Activated CD4-positive, alpha-beta T cell treated with anti-CD3 and anti-CD28 coated beads, Interleukin-2, amount 10 ng/mL, durations not matched to agents 7 days and 5 days (primary cell): ENCODE measurements at places on chromosomes 5 and 9. TPM values are rescaled to one million over a fixed set of nuclear protein-coding genes. Genes with fewer than 3 reads are reported as not detected.

GRCh38 chr5:125750861-125751186 is 672.4 kb upstream of the GRAMD2B start:
- DNase-seq, result no peak

DNA sequence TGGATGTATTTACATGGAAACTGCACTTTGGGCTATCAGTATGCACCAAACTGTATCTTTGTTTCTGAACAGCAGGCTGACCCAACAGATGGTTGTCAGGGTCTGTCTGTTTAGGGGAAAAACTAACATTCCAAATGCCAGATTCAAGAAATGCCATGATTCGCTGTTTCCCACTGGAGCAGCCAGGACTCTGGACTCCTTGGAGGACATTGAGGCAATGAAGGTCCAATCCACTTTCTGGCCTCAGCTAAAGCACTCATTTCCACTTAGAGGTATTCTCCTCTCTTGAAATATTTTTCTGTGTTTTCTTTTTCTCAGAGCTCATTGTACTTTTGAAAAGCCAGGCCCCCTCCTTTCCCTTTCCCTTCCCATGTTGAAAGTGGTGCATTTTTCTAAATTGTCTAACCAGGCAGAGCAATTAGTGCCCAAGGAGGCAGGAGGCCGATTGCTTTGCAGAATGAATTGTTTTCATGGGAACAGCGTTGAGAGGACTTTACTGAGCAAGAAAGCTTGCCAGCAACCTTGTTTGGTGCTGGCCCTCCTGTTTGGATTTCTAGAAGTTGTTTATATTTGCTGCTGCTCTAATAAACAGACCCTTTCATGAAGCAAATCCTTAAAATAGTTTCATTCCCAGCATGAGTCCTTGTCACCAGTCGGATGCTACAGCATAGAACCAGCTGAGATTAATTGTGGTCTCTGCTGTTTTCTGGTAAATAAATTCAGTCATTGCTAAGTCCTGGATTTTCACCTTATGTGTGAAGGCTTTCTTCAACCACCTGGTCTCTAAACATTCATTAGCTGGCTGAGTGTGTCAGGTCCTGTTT is 132.8 kb upstream of the TAF11L2 start:
- no peak for DNase-seq

DNA sequence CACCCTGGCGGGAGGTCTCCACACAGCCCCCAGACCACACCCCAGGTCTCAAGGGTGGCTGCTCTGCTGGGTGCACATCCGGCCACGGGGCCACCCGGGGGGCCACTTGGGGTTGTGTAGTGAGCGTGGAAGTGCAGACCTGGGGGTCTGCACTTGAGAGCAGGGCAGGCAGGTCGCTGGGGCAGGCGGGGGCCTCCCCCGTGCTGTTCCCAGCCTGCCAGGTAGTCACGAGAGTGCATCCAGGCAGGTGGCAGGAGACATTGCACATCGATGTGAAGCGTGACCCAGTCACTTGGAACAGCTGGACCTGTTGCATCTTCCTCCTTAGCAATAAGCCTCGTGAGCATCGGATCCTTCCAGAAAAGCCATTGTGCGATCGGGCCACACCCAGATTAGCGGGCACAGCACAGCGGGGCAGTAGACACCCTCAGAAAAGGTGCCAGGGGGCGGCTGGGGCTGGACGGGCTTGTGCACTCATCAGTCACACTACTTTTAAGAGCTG is 4.8 kb upstream of the ENTPD8 start:
- no peak for DNase-seq

DNA sequence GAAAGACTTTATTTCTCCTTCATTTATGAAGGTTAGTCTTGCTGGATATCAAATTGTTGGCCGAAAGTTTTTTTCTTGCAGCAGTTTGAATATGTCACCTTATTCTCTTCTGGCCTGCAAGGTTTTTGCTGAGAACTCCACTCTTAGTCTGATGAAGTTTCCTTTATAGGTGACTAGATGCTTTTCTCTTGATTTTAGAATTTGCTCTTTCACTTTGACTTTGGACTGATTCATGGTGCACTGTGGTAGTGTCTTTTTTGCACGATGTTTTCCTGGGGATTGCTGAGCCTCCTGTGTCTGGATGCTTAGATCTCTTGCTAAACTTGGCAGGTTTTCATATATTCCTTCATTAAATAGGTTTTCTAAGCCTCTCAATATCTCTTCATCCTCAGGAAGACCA is 12.4 kb downstream of the AHRR start:
- no peak for DNase-seq

DNA sequence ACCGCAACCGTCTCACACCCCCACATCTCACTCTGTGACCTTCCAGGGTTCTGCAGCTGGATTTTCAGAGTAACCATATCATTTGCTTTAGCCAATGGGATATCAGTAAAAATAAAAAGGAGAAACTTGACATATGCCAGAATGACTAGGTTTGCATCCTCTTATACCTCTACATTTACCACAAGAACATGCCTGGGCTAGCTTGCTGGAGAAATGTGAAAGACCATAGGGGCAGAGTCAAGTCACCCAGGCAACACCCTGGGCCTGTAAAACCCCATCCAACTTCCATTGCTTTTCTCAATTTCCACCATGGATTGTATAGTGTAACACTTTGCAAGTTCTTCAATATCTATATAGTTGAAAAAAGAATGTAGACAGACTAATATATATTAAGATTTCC is 731.1 kb downstream of the PTPRD start:
- no peak for DNase-seq

Gene LEAP2
- total RNA-seq, result 3.8 TPM

- DNase-seq, result peak; percentile 10
These were observed at the start of gene PRUNE2 for GRCh38 chr9:76905791-76906646. Gene PRUNE2 (minus strand): TSS chr9:76906114. CDS start chr9:76905963, 151 bp downstream.

DNA sequence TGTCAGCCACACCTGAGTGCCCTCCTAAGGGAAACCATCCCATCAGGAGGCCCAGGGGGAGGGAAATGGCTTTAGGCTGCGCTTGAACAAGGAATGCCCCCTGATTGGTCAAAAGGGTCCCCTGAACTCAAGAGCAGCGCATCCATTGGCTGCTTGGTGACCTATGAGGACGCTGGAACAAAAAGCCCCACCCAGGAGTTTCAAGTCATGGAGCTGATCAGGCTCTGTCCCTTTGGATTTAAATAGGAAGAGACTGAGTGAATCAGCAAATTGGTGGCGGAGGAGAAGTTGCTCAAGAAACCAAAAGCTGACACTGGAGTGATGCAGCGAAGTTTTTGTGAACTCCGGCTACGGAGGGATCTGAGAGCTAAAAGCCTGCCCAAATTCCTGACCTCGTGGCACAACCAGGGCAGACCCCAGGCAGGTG is 66.7 kb downstream of the SMIM23 start:
- no peak for DNase-seq

DNA sequence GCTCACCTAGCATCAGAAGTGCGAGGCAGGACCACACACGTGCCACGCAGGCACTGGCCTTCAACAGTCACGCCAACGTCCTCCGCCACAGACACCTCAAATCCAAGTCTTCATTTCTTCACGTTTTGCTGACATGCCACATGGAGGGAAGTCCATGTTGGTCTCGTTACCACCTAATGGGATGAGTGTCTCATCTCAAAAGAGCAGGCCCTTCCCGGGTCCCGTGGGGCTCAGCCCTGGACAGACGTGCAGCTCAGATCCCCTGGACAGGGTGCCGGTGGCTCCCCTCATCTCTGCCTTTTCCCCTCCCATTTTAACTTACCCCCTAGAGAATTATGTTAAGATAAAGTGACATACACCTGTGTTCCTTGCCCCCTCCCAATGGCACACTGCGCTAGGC is 76.8 kb downstream of the MRPL36 start:
- DNase-seq, result no peak

- no peak for DNase-seq
These were observed 100.0 kb upstream of the IL6ST start for GRCh38 chr5:56094579-56095361.

Gene PCDHGA5
- not detected for total RNA-seq

- no peak for DNase-seq
These were observed 234.6 kb downstream of the GABRB2 start for GRCh38 chr5:161311965-161312364.

Gene FGD3
- total RNA-seq, result 156 TPM

GRCh38 chr5:135034963-135035677 is 1.1 kb upstream of the PITX1 start:
- no peak for DNase-seq

GRCh38 chr5:43232943-43233833 is 41.2 kb downstream of the NIM1K start:
- DNase-seq, result no peak

Gene ADAMTS2
- total RNA-seq, result not detected

Gene OBP2B
- not detected for total RNA-seq

Gene CDKN2B-AS1
- total RNA-seq, result 5.6 TPM

DNA sequence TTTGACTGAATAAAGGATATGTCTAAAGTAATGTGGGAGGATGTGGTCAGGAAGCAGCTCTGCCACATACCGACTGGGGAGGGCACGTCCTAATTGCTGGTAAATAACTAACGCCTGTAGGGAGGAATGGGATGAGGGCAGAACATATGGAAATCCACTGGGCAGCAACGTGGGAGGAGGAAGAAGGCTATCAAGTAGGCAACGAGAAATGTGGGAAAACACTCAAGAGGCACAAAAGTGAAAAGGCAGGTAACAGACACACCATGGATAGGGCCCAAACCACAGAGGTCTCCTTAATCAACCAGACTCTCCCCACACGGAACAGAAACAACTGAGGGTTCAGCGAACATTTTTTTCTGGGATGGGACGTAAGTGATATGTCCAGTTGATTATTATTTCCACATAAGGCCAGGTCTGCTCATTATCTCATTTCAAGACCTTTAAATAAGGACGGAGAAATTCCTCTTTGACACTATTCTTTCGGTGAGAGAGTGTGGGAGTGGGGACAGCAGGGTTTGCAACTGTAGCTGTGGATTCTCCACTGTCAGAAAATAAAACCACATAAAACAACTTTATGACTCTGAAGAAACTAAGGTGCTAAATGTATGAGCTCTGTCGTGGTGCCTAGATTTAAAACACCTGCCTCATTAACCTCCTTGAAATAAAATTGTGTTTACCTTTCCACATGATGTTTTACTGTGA is 17.0 kb downstream of the IARS1 start:
- peak; percentile 20 for DNase-seq

- DNase-seq, result no peak
These were observed 380.3 kb upstream of the TNC start for GRCh38 chr9:115498303-115498702.

- DNase-seq, result peak; percentile 50
These were observed 119.8 kb downstream of the SSBP2 start for GRCh38 chr5:81631124-81631523.

Gene CBY3
- total RNA-seq, result 0.44 TPM

- no peak for DNase-seq
These were observed 18.6 kb upstream of the CFAP95 start for GRCh38 chr9:69801989-69802388.

GRCh38 chr5:102762095-102762534 is 7.0 kb downstream of the PAM start:
- no peak for DNase-seq

Gene STK32A
- not detected for total RNA-seq

- DNase-seq, result no peak
These were observed 28.9 kb downstream of the SH3PXD2B start for GRCh38 chr5:172425402-172425801.

Gene MELK
- total RNA-seq, result 66.0 TPM

Gene PPIC
- not detected for total RNA-seq

Gene ENDOG
- 11.3 TPM for total RNA-seq

DNA sequence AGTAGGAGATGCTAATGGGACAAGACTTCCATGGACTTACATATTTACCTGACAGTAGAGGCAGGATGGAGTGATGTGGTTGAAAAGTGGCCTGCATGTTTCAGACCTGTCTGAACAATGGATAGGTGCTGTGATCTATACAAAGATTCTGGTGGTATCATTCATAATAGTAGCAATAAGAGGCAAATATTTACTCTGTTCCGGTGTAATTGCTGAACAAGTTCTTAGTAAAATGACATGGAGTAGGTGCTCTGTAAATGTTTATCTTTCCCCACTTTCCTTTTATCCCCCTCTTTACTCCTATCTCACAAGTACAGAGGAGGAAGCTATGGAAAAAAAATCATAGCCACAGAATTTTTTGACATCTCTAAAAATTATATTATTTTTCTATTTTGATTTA is 159.0 kb upstream of the SLC12A2 start:
- no peak for DNase-seq

GRCh38 chr9:85115473-85115872 is 445.9 kb downstream of the NTRK2 start:
- DNase-seq, result no peak

Gene SLC36A3
- not detected for total RNA-seq

DNA sequence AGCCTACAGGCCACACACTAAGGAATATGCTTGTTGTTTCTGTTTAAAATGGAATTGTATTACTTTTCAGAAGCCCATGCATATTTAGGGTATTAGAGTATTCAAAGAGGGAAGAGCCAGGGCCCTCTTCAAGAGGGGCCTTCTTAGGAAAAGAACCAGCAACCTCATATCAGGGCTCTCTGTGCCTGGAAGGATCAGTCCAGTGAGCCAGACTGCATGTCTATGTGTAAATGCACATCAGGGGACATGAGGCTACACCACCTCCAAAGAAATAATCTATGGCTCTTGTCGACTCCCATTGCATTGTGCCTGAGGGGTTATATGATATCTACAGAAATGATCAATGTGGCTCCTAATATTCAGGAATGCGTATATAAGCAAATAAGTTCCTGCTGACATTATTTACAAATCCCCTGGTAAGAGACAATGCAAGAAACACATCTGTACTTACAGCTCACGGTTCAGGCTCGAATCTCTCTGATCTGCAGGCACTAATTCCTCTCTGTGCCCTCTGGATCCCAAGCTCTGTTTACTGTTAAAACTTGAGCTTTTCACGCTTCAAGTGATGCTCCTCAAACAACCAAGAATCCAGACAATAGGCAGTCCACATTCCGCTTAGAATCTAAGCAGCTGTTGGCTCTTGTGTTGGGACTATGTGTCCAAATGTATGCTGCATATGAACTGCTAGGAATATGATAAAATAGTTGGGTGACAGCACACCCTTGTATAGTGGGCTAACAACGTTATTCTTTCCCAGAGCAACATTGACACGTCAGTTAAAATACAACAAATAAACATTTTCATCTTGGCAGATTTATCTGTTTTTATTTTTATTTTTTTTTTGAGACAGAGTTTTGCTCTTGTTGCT is 150.2 kb upstream of the KLF9 start:
- no peak for DNase-seq

GRCh38 chr5:161034451-161034850 is 182.4 kb upstream of the ATP10B start:
- DNase-seq, result no peak

- no peak for DNase-seq
These were observed 1.9 kb downstream of the FRMD3 start for GRCh38 chr9:83536332-83536731.

- no peak for DNase-seq
These were observed 61.9 kb downstream of the GLIS3 start for GRCh38 chr9:4237748-4238511.

Gene NADK2
- 12.4 TPM for total RNA-seq
